CD4-positive, alpha-beta T cell treated with Interleukin-12 subunit alpha and Interleukin-12 subunit beta, for 1 hour (primary cell): ENCODE measurements at places on chromosomes 6 and 20.

GRCh38 chr6:107823047-107823557 lies 1.0 kb downstream of the SCML4 start:
- peak; percentile 74 for DNase-seq

DNA sequence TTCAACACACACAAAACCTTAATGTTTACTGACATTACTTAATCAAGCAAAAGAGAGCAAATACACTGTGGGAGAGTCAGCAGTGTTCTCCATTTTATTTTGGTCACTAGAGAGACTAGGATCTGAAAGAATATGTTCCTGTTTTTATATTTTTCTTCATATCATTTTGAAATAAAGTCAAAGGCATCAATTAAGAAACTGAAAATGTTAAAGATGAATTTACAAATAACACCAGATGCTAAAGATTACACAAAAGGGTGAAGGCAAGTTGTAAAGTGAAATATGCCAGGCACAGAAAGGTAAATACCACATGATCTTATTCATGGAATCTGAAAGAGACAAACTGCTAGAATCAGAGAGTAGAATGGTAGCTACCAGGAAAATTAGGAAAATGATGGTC lies 60.3 kb upstream of the FABP7 start:
- DNase-seq, result no peak

- no peak for DNase-seq
Measured at GRCh38 chr6:41488433-41489119, 57.6 kb upstream of the FOXP4 start.

- DNase-seq, result no peak
Measured at GRCh38 chr6:4575714-4576113, 200.5 kb upstream of the CDYL start.

- no peak for DNase-seq
Measured at GRCh38 chr6:41022294-41022693, 16.7 kb downstream of the UNC5CL start.

DNA sequence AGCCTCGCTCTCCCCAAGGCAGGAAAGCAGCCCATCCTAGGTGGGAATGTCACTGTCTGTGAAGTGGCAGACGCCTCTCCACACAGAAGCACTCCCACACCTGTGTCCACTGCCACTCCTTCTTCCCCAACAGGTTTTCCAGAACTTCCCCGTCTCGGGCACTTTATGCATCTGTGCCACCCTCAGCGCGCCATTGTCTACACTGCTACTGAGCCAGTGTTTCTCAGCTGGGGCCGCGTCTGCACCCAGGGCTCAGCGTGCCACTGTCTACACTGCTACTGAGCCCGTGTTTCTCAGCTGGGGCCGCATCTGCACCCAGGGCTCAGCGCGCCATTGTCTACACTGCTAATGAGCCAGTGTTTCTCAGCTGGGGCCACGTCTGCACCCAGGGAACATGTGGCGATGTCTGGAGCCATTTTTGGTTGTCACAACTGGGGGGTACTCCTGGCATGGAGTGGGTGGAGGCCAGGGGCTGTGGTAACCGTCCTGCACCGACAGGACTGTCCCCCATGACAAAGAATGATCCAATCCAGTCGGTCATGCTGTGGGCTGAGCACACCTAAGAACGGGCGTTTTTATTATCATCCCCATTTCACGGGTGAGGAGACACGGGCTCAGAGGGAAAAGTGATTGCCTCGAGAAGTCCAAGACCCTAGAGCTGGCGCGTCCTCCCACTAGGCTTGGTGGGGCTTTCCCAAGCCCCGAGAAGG lies 41.7 kb upstream of the ZBP1 start:
- DNase-seq, result no peak

DNA sequence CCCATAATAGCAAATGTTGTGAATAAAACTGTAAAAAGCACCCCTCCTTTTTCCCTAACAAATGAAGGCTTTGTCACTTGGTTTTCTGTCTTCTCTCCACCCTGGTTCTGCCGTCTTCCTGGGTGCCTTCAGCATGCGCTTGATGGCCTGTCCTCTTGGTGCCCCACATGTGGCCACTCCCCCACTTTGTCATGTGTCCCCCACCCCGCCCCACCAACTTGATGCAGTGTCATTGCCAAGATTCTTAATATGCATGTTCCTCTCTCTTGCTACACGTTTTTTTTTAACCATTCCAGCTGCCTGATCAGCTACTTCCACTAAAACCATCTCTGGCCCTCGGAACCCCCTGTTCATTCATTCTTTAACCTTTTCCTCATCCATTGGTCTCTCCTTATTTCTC lies 340.3 kb downstream of the QKI start:
- no peak for DNase-seq

DNA sequence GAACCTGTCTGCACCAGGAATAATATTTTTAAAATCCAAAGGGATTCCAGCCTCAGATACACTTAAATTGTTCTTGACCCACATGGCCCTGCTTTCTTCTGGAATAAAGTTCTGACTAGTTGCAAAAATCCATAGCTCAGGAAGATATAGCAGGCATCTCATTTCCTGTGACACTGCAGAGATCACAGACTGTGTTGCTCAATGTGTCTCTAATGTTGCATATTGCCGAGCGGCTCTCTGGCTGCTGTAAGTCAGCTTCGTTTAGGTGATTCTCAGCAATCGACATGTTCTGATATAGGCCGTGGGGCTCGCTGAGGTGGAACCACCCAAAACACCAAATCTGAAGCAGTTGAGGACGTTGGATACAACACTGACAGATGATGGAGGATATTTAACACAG lies 498.3 kb upstream of the AGPAT4 start:
- no peak for DNase-seq

- DNase-seq, result no peak
Measured at GRCh38 chr6:145187491-145188206, 547.7 kb downstream of the EPM2A start.

DNA sequence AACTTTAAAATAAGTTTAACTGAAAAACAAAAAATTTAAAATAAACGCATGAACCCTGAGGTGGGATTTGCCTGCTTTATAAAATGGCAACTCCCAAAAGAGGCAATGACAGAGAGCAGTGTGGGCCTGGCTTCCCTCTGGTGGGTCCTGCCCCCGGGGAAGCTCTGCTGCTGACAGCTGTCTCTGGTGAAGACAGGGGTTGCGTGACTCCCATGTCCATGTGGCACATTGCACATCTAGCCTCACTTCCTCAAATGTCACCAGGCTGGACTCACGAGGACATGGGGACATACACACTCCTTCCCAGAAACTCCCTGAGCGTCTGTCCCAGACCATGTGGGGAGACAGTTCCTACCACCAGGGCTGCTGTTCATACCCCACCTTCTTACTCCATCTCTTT lies 66.2 kb downstream of the ABHD12 start:
- DNase-seq, result peak; percentile 14

- DNase-seq, result no peak
Measured at GRCh38 chr20:58576603-58576970, 61.4 kb upstream of the APCDD1L start.

DNA sequence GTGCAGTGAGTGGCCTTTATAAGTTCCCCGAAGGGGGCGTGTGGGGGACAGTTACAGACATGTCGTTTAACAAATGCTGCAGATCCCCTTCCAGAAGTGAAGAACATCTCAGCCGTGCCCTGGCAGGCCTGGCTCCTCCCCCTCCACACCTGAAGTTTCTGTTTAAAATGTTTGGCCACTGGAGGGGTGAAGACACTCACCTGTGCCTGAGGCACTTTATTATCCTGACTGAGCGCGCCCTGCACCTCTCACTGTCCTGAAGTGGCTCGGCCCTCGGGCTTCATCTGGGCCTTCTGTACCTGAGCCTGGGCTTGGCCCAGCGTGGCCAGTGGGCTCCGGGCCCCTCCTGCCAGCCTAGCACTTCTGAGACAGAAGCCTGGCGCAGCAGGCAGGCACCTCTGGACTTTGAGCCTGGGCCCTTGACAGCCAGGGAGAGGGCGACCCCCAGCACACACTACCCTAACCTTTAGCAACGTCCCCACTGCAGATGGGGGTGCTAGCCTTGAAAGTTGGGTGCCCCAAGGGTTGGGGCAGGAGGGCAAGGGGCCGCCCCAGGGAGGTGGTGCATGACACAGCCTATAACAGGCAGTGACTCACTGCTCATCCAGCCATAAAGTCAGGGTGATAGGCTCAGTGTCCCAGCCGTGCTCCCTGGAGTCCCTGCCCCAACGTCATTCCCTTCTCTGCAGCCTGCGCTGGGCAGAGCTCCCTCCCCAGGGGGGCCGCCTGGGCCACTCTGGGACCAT lies 13.6 kb upstream of the GATA5 start:
- no peak for DNase-seq

DNA sequence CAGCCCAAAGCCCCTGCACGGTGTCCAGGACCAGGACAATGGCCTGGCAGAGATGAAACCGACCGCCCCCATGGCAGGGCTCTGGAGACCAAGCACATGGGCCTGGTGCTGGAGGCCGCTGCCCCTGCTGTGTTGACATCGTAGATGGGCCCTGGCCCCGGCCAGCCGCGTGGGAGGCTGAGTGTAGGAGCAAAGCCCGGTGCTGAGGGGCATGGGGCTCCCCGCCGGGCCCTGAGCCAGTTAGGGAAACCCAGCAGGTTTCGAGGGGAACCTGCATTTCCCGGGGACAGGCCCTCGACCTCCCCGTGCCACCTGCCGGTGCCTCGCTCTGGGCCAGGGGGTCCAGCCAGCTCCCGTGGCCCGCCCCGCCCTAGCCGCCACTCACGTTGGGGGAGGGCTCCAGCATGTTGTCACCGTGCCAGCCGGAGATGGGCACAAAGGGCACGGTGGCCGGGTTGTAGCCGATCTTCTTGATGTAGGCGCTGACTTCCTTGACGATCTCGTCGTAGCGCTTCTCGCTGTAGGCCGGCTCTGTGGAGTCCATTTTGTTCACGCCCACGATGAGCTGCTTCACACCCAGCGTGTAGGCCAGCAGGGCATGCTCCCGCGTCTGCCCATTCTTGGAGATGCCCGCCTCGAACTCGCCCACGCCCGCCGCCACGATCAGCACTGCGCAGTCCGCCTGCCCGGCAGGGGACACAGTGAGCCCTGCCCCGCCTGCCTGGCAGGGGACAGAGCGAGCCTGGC lies 4.3 kb downstream of the EEF1A2 start:
- no peak for DNase-seq

GRCh38 chr6:161356167-161356854 lies 82.5 kb upstream of the AGPAT4 start:
- DNase-seq, result no peak

DNA sequence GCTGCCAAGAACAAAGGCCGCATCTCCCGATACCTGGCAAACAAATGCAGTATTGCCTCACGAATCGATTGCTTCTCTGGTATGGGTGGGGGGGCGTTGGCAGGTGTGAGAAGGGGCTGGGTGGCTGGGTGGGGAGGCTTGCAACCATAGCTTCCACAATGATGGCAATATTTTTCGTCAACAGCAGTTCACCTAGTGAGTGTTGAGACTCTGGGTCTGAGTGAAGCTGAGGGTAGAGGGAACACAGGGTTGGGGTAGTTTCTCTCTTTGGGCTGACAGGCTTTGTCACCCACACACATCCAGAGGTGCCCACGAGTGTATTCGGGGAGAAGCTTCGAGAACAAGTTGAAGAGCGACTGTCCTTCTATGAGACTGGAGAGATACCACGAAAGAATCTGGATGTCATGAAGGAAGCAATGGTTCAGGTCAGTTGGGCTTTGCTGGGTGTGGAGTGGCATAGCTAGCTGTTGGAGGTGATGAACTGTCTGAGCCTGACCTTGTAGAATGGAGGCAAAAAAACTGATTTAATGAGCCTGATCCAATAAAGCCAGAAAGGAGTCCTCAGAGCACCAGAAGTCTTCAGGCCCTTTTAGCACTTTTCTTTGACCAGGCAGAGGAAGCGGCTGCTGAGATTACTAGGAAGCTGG lies 4.2 kb downstream of the NOP56 start:
- DNase-seq, result no peak

- peak; percentile 9 for DNase-seq
Measured at GRCh38 chr20:1946762-1947534, 46.9 kb downstream of the PDYN start.

GRCh38 chr20:13857961-13858360 lies 73.1 kb downstream of the NDUFAF5 start:
- DNase-seq, result no peak

DNA sequence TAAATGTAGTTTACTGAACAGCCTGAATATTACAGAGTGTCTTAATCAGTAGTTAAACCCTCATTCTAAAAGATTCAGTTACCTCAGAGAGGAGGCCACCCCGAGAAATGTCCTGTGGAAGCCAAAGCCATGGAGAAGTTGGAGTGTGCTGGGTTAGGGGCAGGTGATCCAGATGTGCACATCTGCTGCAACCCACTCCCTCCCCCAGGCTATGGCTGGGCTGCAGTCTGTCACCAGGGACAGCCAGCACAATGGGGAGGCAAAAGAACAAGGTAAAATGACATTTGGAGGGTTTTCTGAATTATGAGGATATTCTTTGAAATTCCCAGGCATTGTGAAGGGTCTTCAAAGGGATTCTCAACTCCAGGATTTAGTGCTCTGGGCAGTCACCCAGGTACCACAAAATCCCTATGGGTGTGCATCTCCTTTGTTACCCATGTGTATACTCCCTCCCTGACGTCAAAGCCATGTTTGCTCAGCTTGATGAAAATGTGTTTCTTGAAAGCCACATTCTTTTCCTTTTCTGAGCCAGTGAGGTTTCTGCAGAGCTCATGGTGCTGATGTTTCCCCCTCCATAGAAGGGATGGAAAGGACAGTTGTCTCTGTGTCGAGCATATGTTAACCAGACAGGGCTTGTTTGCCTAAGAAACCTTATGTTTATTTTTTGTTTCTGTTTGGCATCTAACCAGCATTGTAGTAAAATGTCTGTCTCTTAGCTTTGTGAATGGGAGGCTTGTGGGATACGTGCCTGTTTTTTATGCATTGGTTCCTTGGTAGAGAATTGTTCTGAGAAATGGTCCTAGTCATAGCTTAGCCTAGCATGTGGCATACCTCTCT lies 212.3 kb upstream of the TBX18 start:
- DNase-seq, result no peak

DNA sequence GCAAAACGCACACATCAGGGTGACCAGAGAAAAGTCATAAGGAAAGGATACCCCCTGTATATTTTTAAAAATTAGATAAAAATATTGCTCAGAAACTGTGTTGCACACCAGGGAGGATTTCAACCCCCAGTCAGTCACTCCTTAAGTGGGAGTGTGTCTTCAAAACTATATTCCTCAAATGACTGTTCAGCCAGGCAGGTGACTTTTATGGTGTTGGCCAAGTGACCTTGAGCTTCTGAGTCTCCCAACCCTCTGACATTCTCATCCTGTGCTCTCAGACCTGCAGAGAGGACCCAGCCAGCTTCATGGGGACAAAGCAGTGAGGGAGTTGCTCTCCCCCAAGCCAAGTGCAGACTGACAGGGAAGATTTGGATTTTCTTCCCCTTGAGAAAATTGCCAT lies 311.9 kb upstream of the JARID2 start:
- no peak for DNase-seq

DNA sequence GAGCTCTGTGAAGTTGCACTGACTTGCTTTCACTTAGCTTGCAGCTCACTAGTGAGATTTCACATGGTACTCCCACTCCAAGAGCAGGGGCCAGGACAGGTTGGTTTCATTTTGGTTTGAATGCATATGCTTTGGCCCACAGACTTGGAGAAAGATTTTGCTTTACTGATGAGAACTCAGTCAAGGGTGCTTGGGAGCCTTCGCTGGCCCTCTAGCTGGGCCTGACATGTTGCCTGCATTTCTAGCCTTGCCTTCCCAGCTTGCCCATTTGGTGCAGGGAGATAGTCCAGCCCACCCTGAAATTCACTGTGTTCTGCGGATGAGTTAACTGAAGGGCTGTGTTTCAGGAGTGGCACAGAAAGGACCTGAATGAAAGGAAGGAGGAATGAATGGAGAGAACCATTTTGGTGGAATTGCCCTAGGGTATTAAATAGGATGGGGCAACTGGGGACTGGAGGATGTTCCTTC lies 1.9 kb downstream of the SGK1 start:
- no peak for DNase-seq

GRCh38 chr6:55250400-55250799 lies 76.1 kb downstream of the HCRTR2 start:
- DNase-seq, result no peak
